NCI-H526 treated with DMSO at 0.1 percent for 48 hours (cell line): ENCODE measurements at places on chromosomes 1 and 21.

DNA sequence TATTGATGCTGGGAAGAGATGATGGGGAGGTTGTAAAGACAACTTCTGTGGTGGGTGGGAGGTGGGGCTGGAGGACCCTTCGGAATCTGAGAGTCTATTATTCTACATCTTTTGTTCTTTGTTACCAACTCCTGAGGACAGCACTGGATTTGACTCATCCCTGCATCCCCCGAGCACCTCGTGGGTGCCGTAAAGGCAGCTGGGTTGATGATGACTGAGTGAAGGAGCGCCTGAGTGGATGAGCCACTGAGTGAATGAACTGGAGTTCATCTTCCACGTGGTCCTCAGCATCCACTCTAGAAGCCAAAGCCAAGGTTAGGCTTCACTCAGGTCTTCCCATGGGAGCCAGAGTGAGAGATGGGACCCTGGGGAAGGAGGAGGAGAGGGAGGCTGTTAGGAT lies 77.6 kb downstream of the LRRN2 start:
- DNase-seq: no peak

DNA sequence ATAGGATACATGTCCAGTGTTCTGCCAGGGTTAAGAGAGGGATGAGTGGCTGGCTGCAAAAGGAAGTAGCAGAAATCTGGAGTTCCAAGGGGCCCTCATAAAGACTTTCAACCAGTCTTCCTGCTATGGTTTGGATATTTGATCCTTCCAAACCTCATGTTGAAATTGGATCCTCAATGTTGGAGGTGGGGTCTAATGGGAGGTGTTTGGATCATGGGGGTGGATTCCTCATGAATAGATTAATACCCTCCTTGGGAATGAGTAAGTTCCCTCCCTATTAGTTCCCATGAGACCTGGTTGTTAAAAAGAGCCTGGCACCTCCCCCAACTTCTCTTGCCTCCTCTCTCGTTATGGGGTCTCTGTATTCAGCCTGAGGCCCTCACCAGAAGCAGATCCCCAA lies 10.1 kb upstream of the GNG12 start:
- no peak for DNase-seq

- no peak for DNase-seq
Measured at GRCh38 chr21:35428001-35428320, 378.9 kb upstream of the RUNX1 start.

DNA sequence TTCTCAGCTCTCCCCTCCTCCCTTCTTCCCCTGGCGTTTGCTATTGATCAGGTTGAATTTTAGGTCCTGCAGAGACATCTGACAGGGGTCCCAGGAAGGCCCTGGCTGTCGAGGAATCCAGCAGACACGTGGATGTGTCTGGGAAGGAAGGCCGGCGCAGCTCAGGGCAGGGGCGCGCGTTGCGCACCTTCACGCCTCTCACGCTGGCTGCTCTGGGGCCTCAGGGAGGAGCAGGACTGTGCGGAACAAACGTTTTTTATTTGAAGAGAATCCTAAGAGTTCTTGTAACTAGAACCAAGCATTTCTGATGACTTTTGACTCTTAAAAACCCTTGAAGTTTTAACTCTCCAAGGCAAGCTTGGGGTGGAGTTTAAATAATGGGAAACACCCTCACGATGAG lies 54.2 kb downstream of the SLC37A1 start:
- DNase-seq: no peak

GRCh38 chr1:224872832-224873433 lies 56.5 kb upstream of the DNAH14 start:
- DNase-seq: no peak

- DNase-seq: no peak
Measured at GRCh38 chr21:41361786-41362604, at the start of gene MX2. MX2 (plus strand) TSS chr21:41362027; CDS start chr21:41376907, 14,880 bp downstream.

DNA sequence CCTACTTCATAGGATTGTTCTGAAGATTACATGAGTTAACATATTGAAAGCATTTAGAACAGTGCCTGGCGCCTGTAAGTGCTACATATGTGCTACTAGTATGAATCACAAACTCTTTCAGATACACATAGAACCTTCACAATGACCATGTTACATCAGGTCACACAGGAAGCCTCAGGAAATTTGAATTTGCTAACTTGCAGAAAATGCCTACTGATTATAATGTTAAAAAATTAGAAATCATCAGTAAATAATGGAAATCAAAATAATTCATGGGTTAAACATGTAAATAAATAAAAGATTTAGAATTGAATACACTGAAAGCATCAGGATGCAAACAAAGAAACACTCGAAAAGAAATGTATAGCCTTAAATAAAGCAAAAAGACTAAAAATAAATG lies 94.9 kb downstream of the SPAG17 start:
- no peak for DNase-seq

- no peak for DNase-seq
Measured at GRCh38 chr1:231663211-231663792, 36.7 kb downstream of the DISC1 start.

- no peak for DNase-seq
Measured at GRCh38 chr1:229409616-229410369, 24.1 kb downstream of the ACTA1 start.

- DNase-seq: no peak
Measured at GRCh38 chr1:23597635-23598388, 38.5 kb upstream of the ID3 start.

DNA sequence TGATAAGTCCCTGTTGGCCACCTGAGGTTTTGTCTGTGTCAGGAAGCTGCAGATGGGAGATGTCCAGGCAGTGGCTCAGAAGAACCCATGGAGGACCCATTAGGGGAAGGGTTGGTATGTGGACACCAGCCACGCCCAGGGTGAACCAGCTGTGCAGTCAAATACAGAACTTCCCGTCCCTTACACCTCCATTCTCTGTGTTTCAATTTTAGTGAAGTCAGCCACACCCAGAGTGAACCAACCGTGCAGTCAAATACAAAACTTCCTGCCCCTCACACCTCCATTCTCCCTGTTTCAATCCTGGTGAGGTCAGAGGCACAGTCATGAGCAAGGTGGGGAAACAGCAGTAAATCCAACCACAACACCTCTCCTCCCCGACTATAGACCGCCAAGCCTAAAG lies 27.4 kb downstream of the BACE2 start:
- DNase-seq: no peak

DNA sequence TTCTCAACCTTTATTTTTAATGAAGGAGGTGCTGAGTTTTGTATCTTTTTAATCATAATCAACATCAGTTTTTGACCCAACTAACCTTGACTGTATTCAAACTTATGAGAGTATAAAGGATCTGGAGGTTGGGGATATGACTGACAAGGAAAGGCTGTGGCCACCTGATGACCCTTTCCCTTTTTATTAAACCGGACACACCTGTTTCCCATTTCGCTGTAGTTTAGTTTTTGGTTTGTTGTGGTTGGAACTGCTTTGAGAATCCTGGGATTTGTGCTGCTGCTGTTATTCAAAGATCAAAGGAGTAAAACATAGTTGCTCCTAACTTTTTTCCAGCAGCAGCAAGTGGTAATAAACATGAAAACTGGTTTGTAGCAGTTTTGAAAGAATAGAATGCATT lies 12.4 kb downstream of the PRPF38A start:
- no peak for DNase-seq

- DNase-seq: peak; percentile 87
Measured at GRCh38 chr1:160261556-160261892, 825 bp downstream of the DCAF8 start.

DNA sequence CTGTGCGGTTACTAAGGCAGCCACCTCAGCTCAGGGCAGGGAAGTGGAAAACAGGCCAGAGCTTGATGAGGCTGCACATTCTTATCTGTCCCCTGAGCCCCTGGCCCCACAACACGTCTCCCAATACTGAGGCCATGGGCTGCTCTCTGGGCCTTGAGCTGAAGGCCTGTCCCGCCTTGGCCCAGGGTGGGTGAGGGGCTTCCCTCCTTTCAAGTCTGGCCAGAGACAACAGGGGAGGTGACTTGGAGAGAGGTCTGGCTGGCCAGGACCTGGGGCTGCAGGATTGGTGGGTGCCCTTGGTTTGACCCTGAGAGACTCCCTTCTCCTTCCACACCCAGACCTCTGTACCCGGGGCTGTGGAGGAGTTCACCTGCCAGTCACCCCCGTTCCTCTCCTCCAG lies 563.8 kb downstream of the PTPRU start:
- no peak for DNase-seq

DNA sequence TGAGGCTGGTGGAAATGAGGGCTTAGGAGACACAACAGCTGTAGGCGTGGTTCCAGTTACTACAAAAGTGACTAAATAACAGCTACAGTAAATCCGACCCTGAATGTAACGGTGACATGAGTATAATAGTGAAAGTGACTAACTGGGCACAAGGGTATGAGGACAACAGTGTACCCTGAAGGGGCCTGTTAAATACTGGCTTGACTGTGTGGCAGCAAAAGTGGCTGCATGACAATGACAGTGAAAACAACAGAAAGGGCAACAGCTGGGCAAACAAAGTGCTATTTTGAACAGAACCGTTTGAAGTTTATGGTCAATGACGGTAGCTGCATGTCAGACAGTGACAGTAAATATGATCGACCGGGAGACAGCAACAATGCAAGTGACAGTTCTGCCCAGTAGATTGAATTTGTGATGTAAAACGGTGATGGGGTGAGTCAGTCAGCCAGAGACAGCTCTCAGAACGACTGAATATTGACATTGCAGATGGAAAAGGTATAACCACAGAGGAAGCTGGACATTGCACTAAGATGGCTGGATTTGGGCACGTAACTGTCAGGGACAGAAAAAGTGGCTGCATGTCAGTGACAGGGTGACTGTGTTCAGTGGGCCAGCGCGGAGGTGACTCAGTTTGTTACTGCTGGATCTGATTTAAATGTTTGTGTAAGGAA lies 1.2 kb upstream of the ZBTB40 start:
- DNase-seq: no peak

GRCh38 chr1:203744075-203744972 lies 20.7 kb upstream of the LAX1 start:
- DNase-seq: peak; percentile 41

- DNase-seq: no peak
Measured at GRCh38 chr1:225657462-225657989, 4.6 kb upstream of the ENAH start.

- no peak for DNase-seq
Measured at GRCh38 chr1:1170215-1171091, 3.2 kb upstream of the TTLL10 start.

DNA sequence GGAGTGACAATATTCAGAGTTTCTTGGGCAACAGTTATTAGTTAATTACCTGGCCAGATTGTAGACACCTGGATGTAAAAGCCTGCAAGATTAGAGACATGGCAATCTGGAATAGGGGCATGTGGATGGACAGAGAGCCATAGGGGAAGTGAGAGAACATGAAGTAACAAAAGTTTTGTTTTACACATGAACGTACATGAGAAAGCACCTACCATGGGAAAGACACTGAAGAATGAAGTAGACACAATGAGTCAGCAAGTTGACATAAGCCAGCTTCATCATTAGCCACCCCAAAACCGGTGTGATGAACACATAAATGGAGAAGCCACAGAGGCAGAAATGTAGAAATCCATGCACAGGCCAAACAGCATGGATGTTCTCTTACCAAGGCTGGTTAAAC lies 462.1 kb upstream of the C1orf87 start:
- DNase-seq: no peak

- DNase-seq: no peak
Measured at GRCh38 chr1:234958066-234958705, 170.5 kb downstream of the TOMM20 start.

DNA sequence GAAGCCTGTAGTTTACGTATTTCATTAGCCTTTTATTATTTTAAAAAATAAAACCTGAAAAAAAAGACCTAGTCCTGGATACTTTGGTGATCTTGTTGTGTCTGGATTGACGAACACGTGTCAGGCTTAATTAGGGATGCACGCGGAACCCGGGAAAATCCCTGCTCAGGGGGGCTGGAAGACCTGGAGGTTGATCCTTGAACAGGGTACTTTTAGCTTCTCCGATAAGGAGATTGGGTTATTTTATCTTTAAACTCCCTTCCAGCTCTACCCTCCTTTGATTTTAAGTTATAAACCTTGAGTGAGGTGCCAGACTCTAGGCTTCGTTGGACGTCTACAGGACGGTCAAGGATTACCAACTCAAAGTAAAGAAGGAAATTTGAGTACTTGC lies 552 bp upstream of the ZNF691 start:
- no peak for DNase-seq

DNA sequence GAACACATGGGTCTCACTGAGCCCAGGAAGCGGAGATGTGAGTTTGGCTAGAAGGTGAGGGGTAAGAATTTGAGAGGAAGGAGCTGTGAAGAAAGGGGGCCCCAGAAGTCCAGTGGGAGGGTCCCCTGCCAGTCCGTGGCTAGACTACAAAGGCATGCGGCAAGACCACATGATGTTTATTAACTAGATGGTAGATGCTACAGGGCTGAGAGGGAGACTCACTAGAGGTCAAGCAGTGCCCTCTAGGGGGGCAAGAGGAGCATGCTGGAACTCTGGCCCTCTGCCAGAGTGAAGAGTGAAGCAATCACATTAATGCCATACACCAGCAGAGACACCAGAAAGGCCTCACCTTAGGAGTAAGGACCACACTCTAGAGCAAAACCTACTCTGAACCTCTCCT lies 12.2 kb downstream of the KIAA0319L start:
- DNase-seq: peak; percentile 27

- DNase-seq: no peak
Measured at GRCh38 chr1:58883037-58883887, 99.4 kb upstream of the JUN start.

DNA sequence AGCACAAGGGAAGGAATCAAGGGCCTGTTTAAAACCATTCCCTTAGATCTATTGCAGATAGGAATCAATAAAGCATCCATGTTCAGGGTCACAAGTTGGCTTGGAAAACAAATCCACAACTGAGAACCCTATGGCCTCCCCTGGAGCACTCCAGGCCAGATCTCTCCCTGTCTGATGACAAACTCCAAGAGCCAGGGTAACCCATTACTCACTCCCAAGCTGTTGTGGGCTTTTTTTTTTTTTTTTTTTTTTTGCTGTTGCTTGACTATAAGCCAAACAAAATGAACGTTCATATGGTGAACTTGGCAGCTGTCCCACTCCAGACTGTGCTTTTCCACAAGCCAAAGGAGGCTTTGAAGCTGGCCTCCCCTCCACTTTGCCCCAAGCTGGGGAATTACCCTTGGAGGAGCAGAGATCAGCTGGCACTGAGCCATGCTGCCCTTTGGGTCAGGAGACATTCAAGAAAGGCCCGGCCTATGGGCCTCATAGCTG lies 35.7 kb upstream of the VAV3 start:
- DNase-seq: no peak
